ENCODE measurements at places on chromosomes 16 and 17. TPM values are rescaled to one million over a fixed set of nuclear protein-coding genes. Genes with fewer than 3 reads are reported as not detected.

GRCh38 chr16:10780628-10781027 is 37.0 kb downstream of the NUBP1 start:
- DNase-seq = no peak

The GRAPL gene
- not detected for total RNA-seq

The PDP2 gene
- 20.0 TPM for total RNA-seq

The TRIM72 gene
- total RNA-seq = 0.14 TPM

The SCIMP gene
- not detected for total RNA-seq

Data from progenitor cell of endocrine pancreas (in vitro differentiated cells).